ENCODE measurements at places on chromosomes 5 and 9. TPM values are rescaled to one million over a fixed set of nuclear protein-coding genes. Genes with fewer than 3 reads are reported as not detected.
A peak's percentile ranks its signal among the peaks of the same experiment; 100 is the strongest.

GRCh38 chr5:35337340-35338156, 107.3 kb upstream of the PRLR start:
- peak; percentile 46 for ATAC-seq

GRCh38 chr5:131396015-131396414, 132.2 kb downstream of the CDC42SE2 start:
- ATAC-seq = no peak

The GGTA1 gene
- 0.21 TPM for total RNA-seq

The CD72 gene
- 2.1 TPM for total RNA-seq

- ATAC-seq = no peak
Observed at GRCh38 chr5:157165261-157165660, 803 bp downstream of the GARIN3 start.

The PRDM9 gene
- total RNA-seq = not detected

GRCh38 chr9:93258818-93259489, 75.0 kb downstream of the WNK2 start:
- no peak for ATAC-seq

- ATAC-seq = peak; percentile 45
Observed at GRCh38 chr9:36874921-36875320, 159.1 kb downstream of the PAX5 start.

All from motor neuron (in vitro differentiated cells).